Activated CD8-positive, alpha-beta memory T cell treated with anti-CD3 and anti-CD28 coated beads for 1 hour (primary cell): ENCODE measurements at places on chromosomes 2 and 18.

GRCh38 chr2:112588611-112589045, 4.2 kb downstream of the CHCHD5 start:
- DNase-seq = no peak

DNA sequence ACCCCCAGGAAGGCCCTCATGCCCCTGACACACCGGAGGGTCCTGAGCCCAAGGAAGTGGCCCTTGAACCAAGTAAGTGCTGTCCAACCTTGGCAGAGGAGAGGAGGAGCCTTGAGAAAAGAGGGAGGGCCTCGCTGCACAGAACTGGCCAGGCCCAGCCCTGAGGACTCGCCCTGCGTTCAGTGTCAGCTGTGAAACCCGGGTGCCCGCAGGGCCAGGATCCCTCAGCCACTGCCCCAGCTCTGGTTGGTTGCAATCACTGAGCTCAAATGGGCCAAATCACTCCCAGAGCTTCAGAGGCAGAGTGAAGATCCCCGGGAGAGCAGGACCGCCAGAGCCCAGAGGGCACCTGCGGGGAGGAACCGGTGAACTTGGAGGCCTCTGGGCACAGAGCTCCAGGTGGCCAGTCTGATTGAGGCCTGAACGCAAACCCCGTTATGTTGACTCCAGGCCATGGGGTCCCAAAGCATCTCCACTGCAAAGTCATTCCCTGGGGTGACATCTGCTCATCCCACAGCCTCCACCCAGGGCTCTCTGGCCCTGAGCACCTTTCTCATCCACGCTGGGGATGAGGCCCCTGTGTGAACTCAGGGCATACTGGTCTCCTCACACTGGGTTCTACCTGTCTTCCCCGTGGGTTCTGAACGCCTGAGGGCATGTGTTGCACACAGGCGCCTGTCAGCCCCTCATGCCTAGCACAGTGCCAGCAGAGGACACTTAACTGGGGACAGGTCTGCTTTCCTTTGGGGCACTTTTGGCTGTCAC, 11.9 kb downstream of the GBX2 start:
- DNase-seq = no peak

DNA sequence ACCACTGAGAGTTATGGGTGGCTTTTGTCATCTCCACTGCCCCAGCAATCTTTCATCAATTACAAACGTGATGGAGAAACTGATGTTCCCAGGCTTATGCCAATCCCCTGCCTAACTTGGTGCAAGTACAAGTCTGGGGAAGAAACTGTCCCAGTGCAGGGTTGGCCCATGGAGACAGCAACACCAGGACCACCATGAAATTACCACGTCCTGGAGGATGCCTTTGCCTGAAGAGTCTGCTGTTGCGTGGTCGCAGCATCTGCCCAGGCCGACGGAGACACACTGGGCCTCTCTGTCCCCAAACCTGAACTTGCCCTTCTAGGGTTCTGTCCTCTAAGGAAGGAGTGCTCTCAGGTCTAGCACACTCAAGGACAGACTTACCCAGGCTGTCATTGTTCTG, 496.8 kb upstream of the RAB6C start:
- DNase-seq = no peak

GRCh38 chr2:38109732-38110181, 33.8 kb upstream of the CYP1B1 start:
- DNase-seq = no peak

GRCh38 chr18:25799231-25799630, 291.2 kb downstream of the SS18 start:
- DNase-seq = no peak

DNA sequence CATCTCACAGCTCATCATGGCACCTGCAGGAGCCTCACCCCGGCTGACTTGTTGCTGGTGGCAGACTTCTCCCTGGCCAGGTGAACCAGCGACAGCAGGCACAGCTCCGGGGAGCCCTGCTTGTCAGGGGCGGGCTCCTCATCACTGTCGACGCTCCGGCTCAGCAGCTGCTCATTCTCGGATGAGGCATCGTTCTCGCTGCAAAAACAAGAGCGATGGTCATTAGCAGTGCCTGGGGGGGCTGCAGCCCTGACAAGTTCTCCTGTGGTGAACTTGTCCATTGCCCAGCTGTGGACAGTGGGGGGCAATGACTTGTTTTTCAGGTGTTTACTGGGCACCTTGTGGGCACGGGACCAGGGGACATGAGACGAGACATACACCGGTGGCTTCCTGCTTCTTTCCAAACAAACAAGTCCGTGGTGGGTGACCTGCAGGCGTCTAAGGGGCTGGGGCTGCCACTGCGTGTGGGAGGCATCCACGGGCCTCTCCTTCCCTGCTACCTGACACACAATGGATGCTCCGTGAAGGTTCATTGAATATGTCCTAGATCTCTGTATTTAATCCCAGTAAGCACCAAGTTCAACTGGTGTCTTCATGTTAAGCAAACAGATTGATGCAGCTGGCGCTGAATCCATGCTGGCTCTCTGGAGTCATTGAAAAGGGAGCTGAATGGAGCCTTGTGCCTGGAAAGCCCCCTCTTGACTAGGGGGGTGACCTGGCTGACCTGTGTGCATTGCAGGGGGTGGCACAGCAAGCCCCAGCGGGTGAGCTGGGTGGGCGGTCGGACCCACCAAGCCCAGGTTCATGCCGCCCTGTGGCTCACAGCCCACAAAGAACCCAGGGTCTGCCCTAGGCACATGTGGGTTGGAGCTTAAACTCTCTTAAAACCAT, 81.0 kb downstream of the EDAR start:
- DNase-seq = no peak

GRCh38 chr2:231457101-231457500, 7.2 kb downstream of the NCL start:
- no peak for DNase-seq

- no peak for DNase-seq
Observed at GRCh38 chr18:21538230-21538629, 62.3 kb downstream of the ESCO1 start.

DNA sequence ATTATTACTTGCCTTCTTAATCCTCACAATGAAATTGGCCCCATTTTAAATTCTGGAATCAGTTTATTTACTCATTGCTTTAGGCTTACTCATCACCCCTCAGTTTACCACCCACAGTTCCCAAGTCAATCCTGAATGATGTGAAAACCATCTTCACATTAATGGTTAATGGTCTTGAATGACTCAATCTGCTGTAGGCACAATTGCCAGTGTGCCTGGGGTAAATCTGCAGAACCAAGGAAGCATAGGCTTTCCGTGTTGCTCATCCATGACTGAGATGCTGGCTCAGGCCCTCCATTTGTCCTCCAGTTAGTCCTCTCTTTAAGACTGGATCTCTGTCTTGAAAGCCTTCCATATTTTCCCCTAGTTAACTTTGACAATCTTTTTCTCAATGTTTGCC, 164.5 kb downstream of the PMAIP1 start:
- DNase-seq = no peak

DNA sequence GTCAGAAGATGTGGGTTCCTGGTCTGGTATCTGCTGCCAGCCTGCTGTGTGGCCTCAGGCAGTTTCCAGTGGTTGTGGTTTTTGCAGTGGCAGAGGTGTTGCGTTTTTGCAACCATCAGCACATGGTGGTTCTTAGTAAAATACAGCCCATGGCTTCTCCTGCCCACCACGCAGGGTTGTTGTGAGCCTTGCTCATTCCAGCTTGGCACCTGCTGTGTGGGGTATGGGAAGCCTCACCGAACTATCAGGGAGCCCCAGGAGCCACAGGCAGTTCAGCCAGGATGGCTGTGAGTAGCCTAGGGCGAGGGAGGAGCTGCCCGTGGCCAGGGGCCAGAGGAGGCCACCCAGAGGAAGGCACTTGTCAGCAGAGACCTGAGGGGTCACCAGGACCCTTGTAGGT, 9.8 kb downstream of the ARID5A start:
- DNase-seq = no peak

DNA sequence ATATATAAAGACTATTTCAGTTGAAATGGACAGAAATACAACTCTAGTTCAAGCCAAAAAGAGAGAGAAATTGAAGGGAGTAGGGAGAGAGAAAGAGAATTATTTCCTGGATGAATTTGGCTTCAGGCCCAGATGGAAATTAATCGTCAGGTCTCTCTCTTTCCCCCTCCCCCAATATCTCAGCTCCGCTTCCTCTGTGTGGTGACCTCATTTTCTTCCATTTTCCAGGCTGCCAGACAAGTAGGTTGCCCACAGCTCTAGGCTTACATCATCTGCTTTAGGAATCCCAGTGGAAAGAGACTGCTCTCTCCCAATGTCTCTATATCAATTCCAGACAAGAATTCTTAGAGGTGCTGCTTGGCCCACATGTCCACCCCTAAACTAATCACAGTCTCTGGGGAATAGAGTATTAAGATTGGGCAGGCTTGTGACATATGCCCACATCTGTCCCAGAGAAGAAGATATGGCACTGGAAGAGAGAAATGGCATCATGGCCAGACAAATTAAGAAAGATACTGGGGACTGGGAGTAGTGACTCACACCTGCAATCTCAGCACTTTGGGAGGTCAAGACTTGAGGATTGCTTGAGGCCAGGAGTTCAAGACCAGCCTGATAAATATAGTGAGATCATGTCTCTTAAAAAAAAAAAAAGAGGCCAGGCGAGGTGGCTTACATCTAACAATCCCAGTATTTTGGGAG, 37.2 kb upstream of the CFAP36 start:
- no peak for DNase-seq

DNA sequence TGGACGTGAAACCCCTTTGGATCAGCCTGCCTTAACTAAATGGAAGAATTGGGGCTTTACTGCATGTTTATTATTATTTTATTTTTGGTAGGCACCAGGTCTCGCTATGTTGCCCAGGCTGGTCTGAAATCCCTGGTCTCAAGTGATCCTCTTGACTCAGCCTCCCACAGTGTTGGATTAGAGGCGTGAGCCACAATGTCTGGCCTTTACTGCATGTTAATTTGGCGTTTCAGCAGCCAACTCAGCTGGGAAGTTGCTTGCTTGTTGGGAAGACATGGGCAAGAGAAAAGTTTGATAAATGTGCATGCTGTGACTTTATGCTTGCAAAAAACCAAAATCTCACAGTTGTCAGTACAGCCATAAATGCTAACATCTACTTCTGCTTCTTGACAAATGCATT, 105.1 kb downstream of the FMNL2 start:
- DNase-seq = no peak

DNA sequence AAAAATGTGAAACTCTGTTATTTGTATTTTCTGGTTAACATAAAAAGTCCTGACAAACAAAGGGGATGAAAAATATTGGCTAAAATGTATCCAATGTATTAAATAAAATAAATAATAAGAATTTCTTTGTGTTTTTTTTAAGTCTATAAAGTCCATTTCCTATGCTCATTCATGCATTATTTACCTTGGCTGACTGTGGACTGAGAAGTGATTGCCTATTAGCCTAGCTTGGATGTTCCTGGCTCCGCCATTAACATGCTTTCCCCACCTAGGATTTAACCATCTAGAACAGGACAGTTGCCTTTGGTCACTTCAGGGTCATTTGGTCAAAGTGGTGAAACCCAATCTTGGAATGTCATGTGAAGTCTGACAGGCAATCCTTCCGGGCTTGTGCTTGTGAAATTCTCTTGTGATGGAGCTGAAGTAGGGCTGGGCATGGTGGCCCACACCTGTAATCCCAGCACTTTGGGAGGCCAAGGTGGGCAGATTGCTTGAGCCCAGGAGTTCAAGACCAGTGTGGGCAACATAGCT, 60.4 kb upstream of the TANC1 start:
- DNase-seq = no peak

- no peak for DNase-seq
Observed at GRCh38 chr2:235433860-235434259, 60.0 kb upstream of the AGAP1 start.

DNA sequence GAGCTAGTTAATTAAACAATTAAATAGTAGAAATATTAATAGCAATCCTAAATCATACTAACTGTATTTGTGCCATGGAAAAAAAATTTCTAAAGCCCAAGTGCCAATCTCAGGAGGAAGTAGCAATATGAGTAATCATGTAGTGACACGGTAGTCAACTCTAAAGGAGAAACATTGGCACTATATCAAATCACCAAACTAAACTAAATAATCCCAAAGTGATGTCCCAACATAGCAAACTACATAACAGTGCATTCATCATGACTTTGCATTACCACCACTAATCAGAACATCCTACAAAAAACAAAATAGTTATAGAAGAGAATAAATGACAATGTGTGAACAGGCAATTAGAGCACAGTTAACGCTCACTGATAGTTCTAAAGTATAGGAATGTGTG, 195.1 kb downstream of the EXOC6B start:
- DNase-seq = no peak

DNA sequence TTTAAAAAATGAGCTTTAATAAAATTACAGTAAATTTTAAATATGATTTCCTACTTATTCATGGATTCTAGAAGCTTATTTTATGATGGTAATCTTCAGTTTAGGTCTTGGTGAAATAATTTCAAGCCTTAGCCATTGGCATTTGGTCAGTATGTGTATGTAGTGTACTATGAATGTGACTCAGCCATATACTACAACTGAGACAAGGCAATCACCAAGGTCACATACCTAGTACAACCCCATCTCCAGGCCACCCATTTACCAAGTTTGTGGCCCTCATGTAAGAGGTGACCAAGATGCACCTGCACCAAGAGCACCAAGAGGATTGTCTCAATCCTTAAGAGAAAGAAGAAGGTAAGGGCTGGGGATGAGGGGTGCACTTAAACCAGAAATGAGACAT, 54.8 kb upstream of the FRZB start:
- DNase-seq = no peak

DNA sequence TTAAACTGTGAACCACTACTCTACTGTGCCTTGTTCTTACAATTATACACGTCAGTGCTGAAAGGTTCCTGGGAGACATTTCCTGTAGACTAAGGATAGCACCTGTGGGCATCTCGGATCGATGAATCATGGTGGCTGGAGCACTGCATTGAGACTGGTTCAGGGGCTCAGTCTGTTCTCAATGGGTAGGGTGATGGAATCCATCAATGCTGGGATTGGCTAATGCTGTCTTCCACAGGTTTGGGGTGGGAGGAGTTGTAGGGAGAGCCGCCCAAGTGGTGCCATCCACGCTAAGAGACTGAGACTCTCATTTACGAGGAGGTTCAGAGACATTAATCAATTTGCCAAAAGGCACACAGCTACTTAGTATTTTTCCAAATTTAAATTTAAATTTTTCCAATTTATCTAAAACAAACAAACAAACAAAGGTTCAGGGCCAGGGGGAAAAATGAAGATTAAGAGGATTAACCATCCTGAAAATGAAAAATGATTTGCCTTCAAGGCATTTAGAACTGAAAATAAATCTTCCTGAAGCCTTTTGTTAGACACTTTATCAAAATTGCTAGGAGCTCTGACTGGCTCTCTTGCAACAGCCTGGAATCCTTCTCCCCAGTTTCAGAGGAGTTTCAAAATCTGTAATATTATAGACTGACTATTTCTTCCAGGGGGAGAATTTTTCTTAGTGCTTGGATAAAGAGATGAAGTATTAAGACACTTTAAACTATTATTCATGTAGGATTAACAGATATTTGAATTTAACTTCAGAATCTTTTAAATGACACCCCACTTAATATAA, 359.2 kb downstream of the TGIF1 start:
- DNase-seq = no peak

GRCh38 chr2:42171396-42171980, 2.3 kb downstream of the EML4 start:
- no peak for DNase-seq

GRCh38 chr2:236215196-236215595, 47.0 kb upstream of the GBX2 start:
- DNase-seq = no peak
